ENCODE measurements at places on chromosomes 1 and 21.

DNA sequence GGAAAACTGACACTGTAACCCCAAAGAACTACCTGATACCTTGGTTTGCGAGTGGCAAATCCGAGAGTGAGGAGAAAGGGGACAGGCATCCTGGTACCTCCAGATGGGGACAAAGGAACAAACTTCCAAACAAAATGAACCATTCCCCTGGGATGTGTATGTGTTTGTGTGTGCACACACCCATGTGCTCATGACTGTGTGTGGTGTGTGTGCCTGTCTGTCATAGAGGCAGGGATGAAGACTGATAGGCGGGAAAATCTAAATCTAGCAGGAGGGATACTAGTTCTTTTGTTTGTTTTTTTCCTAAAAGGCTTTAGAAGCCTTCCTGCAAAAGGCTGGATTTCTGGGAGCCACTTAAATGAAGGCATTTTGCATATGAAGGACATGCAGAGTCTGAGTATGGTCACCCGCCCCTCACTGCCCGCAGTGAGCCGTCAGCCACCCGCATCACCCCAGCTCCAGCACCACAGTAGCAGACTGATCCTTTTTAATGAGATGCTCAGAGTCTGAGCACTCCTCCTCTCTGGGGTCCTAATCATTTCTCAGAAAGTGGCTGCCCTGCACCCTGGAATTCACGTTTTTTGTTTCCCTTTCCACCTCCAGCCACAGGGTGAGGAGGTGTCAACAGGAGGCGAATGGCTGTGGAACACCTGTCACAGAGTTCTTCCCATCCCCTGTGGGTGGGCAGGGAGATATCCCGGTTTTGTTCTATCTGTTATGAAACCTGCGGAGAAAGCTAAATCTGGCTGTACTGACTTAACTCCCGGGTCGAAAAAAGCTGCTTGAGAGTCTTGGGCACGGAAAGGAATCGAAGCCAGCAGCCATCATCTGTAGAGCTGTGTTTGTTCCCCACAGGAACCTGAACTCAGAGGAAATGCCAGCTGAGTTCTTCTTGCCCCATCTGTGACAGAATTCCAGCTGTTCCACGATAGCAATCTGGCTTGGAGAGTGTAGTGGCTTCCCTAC lies 34.9 kb downstream of the UTP25 start:
- no peak for DNase-seq

- DNase-seq, result no peak
These were observed 151.5 kb downstream of the CLEC20A start for GRCh38 chr1:178345238-178345637.

DNA sequence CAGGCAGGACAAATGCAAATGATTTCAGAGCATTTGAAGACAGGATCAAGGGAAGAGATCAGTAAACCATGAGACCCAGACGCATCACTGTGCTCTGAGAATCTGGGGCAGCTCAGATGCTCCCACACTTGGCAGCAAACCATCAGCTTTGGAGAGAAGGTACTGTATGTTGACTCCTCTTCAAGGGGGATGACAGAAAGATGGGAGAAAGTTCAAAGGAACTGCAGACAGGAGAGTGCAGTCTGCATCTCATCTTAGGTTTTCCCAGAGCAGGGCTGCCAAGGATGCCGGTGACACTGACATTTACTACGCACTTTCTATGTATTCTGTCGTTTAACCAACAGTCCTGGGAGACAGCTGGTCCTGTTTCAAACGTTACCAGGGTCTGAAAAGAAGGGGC lies 35.8 kb downstream of the OLFML2B start:
- DNase-seq, result no peak

DNA sequence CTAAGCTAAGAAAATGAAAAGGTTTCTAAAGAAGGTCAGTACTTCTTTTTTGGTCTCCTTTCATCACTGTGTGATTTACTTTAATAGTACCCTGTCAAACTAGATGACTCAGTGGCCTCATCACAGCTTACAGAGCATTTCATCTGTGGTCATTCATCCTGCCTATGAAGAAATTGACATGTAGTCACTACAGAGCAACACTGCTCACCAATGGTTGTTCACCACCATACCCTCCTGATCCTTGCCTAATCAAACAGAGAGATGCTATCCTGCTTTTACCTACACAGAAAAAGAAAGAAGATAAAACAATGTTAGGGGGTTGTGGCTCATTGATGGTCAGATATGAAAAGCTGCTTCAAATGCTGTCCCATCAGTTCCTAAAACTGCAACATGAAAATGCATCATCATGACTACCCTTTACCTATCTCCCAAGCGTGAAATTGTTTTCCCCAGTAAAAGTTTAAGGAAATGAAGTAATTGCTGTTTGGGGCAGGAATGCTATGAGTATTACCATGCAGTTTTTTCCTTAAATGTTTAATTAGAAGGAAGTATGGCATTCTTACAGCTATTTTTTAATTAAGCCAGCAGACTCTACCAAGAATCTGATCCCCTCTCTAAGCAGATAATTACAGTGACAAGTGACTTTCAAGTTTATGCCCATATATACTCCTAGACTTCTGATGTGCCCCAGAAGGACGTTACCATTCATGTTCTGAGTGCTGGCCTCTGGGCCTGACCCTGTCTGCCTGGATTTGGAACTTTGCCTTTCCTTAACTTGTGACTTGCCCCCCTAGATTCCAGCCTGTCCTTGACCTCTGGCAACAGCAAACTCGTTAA lies 46.1 kb upstream of the FBXO28 start:
- no peak for DNase-seq

- no peak for DNase-seq
These were observed 41.3 kb downstream of the TBX19 start for GRCh38 chr1:168321945-168322344.

- DNase-seq, result no peak
These were observed 1.8 kb downstream of the PTBP2 start for GRCh38 chr1:96723377-96723776.

GRCh38 chr1:169487561-169487960 lies 1.8 kb upstream of the SLC19A2 start:
- DNase-seq, result no peak

GRCh38 chr1:182071924-182072323 lies 10.4 kb upstream of the ZNF648 start:
- DNase-seq, result no peak

- DNase-seq, result no peak
These were observed 49.5 kb upstream of the GCLM start for GRCh38 chr1:93958726-93959100.

DNA sequence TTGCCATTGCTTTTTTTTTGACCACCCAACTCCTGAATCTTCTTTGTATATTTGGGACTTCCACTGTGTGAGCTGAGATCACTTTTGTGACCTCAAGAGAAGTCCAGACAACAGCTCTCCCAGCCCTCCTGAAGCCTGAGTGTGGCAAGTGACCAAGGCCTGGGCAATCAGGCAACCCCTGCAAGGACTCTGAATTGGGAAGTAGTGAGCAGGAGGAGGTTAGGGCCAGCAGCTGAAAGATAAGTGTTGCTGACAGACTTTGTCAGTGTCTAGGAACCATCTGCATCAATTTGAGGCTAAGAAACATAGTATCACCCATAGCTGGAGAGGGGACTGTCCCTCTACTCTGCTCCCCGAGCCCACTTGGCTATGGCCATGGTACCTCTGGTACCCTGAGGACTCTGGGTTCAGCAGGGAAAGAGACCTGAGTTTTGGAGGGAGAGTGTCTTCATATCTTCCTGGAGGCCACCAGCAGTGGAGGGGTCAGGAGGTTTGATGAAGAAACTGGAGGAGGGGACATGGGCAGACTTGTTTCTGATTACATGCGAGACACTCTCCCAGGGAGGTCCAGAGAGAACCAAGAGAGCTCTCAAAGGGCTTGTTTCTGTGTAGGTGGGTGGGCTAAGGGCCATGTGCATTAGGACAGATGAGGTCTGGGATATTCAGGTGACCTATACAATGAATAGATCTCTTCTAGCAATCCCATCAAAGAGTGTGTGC lies 147.0 kb upstream of the DNAH14 start:
- no peak for DNase-seq

GRCh38 chr1:20725189-20726117 lies 7.0 kb downstream of the SH2D5 start:
- DNase-seq, result no peak

GRCh38 chr1:39380036-39380435 lies 111.4 kb upstream of the BMP8A start:
- no peak for DNase-seq

- no peak for DNase-seq
These were observed 147.0 kb upstream of the FMN2 start for GRCh38 chr1:239944666-239945065.

DNA sequence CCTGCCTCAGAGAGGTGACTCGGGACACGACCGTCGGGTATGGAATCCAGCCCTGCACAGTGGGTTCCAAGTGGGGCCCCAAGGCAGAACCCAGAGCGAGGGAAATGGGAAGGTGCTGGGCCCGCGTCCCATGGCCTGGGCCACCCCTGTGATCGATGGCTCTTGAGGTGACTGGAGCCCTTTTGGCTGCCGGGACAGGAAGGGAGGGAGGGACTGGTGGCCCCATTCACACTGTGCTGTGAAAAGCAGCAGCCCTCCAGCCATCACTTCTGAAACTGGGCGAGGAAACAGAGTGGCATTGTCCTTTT lies 110.4 kb upstream of the IFFO2 start:
- no peak for DNase-seq

- no peak for DNase-seq
These were observed 14.7 kb downstream of the INTS3 start for GRCh38 chr1:153742411-153743142.

DNA sequence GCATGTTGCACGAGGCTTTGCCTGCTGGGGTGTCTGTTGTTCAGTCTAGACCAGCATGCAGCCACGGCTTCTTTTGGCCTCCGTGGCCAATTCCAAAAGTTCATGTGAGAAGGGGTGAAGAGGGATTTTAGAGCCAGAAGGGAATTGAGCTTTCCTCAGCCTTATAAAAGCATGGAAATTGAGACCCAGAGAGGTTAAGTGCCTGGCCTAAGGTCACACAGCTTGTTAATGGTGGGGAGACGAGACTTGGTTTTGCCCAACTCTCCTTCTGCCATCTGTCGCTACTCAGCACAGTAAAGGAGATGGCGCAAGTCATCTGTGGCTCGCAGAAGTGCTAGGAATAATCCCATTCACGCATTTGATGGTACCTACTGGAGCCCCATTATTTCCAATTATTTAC lies 25.7 kb downstream of the ZBTB18 start:
- DNase-seq, result no peak

GRCh38 chr1:55520861-55521260 lies 305.7 kb upstream of the USP24 start:
- DNase-seq, result no peak

- DNase-seq, result no peak
These were observed 46.6 kb upstream of the APOBEC4 start for GRCh38 chr1:183699616-183700160.

DNA sequence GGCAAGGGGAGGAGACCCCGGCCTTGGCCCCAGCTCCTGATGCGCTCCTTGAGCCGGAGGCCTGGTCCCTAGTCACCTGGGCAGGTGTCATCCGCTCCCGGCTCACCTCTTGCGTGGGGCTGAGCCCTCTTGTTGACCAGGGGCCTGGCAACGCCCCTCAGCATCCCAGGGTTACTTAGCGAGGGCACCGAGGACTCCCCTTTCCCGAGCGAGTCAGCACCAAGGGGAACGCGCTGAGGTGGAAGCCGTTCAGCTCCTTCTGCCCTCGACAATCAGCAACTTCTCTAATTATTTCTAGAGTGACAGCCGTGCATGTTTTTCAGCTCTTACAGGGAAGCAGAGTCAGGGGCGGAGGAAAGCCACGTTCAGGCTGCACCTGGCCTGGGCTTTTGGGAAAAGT lies 522 bp downstream of the SLC45A1 start:
- DNase-seq, result no peak

DNA sequence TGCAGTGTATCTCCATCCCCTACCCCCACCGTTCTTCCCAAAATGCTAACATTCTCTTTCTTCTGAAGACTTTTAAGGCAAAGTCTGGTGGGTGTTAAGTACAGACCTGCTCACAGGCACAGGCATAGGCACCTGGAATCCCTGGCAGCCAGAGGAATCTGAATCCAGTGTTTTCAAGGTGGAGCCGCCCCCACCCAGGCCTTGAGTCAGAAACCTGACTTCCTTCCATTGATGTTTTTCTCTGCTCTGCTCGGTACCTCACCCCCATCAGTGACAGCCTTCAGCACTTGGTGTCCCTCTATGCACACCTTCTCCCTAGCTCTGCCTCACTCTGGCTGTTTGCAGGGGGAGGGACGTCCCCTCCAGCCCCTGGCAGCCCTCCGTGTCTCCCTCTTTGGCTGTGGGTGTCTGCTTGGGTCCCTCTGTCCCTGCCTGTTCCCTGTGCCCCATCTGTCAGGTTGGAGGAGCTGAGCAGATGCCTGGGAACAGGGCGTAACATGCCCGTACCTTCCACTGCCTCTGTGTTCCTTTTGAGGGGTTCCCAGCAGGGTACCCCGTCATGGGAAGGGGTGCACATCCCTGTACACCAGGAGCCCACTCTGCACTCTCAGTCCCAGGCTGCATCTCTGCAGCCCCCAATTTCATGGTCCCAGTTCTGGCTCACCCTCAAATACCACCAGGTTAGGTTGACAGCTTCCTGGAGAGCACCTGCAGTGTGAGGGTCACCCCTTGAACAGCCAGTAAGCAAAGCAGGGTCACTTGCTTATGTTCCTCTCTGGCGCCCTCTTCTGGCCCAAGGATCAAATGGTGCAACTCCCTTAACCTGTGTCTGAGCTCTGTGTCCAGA lies 6.7 kb downstream of the NCDN start:
- DNase-seq, result peak; percentile 75

- DNase-seq, result no peak
These were observed 207.1 kb upstream of the SGIP1 start for GRCh38 chr1:66326867-66327266.

- no peak for DNase-seq
These were observed 64.5 kb downstream of the CD58 start for GRCh38 chr1:116506132-116507004.

- no peak for DNase-seq
These were observed 323.5 kb upstream of the LRRC7 start for GRCh38 chr1:69244211-69244610.

- no peak for DNase-seq
These were observed 3.0 kb downstream of the MORC3 start for GRCh38 chr21:36323032-36323431.

DNA sequence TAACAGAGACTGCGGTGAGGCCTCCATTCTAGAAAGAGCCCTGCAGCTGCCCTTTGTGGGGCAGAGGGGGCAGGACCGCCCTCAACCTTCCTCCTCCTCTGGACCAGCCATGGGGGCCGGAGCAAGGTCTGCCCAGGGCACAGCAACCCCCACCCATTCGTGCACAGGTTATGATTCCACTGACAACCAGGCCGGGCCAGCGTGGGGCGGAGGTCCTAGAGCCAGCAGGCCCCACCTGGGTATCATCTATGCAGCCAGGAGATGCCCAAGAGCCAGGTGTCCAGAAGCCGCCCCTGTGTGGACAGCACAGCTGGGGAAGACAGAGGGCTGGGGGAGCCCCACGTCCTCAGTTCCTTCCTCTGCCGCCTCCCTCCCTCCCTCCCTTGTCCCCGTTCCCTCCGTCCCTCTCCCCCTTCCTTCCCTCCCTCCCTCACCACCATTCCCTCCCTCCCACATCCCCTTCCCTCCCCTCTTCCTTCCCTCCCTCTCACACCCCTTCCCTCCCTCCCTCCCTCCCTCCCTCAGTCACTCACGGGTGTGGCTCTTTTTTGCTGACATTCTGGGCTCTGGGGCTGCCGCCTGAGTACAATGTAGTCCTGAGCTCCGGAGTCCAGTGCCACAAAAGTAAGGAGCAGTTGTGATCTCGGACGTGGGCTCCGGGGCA lies 12.3 kb downstream of the RNF223 start:
- no peak for DNase-seq

GRCh38 chr1:163273766-163274441 lies 47.9 kb upstream of the NUF2 start:
- DNase-seq, result no peak

GRCh38 chr1:153357076-153357852 lies 390 bp upstream of the S100A9 start:
- no peak for DNase-seq

- DNase-seq, result no peak
These were observed 35.6 kb upstream of the PUM1 start for GRCh38 chr1:31101147-31101502.

Measured in stimulated activated CD4-positive, alpha-beta T cell treated with anti-CD3 and anti-CD28 coated beads, Interleukin-4, amount 100 ng/mL, for 48 hours (primary cell).